ENCODE measurements at places on chromosomes 7 and 10.
A peak's percentile ranks its signal among the peaks of the same experiment; 100 is the strongest.

- DNase-seq: peak; percentile 48
Measured at GRCh38 chr7:134729895-134730294, 49.5 kb upstream of the CALD1 start.

DNA sequence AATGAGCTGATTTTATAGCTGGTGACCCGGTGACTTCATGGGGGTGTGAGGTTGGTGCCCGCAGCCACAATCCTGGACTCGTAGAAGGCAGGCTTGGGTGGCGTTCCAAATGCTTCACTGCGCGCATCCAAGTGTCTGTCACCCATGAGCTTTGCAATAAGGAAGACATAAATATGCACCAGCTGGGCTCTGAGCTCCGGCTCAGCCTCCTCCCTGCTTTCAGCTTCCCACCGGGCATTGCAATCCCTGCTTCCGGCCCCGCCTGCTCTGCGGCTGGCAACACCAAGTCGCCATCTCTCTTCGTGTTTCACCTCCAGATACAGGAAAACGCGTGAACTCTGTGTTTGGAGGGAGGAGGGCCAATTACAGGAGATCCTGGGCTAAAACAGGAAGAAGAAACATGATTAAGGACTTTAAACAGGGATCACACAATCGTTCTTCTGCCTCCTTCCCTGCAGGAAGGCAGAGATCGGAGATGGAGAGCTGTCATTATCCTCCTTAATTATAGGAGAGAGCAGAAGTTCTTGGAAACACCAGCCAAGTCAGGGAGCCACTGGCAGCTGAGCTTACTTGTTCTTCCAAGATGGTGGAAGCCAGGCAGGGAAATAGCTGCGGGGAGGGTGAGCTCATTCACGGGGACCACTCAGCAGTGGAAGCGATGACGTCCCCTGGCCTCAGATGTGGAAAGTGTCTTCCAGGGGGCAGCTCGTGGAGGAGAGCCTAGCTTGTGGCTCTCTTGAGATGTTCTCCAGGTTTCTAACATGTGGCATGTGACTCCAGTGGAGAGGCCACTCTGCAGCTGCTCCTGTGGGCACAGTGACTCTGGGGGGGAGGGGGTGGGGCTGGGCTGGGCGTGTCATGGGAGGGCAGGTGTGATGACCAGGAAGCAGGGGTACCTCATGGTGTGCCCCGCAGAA lies 134.9 kb downstream of the CAMK1D start:
- no peak for DNase-seq

DNA sequence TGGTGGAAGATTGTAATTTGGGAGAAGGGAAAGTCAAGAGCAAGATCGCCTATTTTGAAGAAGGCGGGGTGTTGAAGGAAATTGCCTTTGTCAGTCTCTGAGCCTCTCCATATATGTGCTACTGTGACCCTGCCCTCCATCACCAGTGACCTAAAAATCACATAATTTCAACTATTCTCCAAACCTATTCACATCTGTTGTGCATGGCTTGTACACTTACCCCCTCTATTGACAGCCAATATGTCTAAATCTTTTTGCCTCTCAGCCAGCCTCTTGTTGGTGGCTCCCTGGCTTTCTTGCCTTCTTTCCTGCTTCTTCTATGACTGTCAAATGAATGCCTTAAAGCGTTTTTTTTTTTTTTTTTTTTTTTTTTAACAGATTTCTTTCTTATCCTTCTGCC lies 295.6 kb downstream of the AUTS2 start:
- DNase-seq: no peak

GRCh38 chr10:132677473-132678227 lies 108.3 kb downstream of the NKX6-2 start:
- DNase-seq: peak; percentile 76

GRCh38 chr7:49425277-49425818 lies 348.1 kb upstream of the VWC2 start:
- no peak for DNase-seq

DNA sequence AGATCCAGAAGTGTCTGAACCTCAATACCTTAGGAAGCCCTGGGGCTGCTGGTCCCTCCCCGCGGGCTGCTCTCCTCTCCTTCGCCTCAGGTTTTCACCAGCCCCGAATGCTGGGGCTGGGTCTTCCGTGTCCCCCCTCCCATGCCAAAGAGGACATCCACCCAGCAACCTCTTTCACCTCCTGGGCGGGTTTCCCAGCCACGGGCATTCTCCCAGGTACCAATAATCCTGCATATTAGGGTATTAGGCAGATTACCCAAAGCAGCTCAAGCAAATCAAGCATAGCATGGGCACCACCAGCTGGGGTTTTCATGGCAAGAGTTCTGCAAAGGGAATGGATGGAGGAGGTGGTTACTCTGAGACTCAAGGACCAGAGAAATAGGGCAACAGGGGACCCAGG lies 224.4 kb downstream of the KCNMA1 start:
- DNase-seq: no peak

GRCh38 chr10:92813979-92814378 lies 34.3 kb upstream of the EXOC6 start:
- DNase-seq: no peak

GRCh38 chr7:157483971-157484410 lies 147.2 kb downstream of the DNAJB6 start:
- no peak for DNase-seq

GRCh38 chr7:39720586-39720985 lies 97.2 kb downstream of the RALA start:
- peak; percentile 44 for DNase-seq

GRCh38 chr7:113394856-113395255 lies 276.5 kb upstream of the SMIM30 start:
- DNase-seq: no peak

- no peak for DNase-seq
Measured at GRCh38 chr10:120005207-120006201, 113.0 kb downstream of the SEC23IP start.

- DNase-seq: no peak
Measured at GRCh38 chr7:22563032-22563501, 63.1 kb upstream of the STEAP1B start.

DNA sequence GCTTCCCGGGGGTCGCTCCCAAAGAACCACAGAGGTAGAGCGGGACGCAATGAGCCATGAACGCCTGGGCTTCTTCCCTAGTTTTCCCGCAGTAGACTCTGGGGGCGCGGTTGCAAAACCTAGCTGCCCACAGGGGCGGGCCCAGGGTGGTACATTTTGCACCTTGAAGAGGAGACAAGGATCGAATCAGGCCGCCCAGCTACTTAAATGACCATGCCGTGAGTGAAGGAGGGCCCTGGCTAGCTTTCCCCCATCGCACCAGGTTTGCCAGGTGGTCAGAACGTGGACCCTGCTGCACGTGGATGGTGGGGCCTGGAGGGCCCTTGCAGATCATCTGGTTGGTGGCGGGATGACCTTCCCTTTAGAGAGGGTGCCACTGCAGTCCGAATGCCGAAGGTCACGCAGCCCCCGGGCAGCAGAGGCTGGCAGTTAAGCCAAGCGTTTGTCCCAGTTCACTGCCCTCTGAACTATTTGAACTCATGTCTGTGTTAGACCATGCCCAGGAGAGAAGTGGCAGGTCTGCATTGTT lies 604 bp upstream of the SHTN1 start:
- peak; percentile 40 for DNase-seq

- DNase-seq: no peak
Measured at GRCh38 chr10:42809676-42810075, 27.1 kb downstream of the BMS1 start.

DNA sequence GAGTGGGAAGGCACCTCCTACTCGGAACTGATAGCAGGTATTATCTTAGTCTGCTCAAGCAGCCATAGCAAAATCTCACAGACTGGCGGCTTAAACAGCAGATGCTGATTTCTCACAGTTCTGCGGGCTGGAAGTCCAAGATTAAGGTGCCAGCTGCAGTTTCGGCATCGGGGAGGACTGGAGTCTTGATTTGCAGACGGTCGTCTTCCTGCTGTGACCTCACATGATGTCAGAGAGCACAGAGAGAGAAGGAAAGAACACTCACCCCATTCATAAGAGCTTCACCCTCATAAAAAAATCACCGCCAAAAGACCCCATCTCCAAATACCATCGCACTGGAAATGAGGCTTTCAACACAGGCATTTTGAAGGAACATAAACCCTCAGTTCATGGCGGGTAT lies 216.5 kb upstream of the PITRM1 start:
- DNase-seq: no peak

GRCh38 chr10:8365935-8366911 lies 311.7 kb downstream of the GATA3 start:
- DNase-seq: no peak

DNA sequence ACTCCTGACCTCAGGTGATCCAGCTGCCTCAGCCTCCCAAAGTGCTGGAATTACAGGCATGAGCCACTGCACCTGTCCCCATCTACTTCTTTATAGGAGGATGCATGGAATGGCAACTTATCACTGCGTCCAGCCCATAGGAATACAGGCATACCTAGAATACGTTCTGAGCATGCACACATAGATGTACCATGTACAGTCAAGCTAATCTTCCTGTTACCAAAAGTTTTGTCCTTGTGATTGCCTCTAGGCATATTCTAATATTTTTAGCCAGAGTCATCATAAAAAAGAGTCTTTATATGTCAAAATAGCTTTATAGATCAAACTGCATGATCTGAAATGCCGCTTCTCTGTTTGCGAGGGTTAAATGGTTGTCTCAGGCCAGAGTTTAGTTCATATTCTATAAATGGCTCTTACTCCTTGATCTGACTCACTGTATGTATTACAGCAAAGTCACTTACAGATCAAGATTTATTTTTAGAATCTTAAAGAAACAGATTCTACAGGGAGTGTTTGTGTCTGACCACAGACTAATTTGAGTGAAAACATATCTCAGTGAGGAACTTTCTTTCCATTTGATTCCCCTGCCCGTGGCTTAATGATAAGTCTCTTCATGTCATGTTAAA lies 210.9 kb downstream of the CREB5 start:
- no peak for DNase-seq

DNA sequence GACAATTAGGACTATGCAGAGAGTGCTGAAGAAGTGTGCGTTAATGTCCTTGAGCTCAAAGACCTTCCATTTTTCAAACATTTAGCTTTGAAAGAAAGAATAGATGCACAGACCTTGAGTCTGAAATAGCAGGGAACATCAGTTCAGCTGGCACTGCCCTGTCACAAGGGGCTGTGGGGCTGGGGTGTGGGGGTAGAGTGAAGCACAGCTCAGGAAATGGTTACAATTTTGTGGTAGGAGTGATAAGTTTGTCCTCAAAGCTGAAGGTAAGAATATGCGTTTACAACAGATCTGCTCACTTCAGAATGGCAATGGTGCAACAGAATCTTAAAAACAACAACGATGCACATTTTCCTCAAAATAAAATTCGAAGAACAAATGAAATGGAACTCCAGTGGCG lies 33.6 kb downstream of the SMKR1 start:
- no peak for DNase-seq

DNA sequence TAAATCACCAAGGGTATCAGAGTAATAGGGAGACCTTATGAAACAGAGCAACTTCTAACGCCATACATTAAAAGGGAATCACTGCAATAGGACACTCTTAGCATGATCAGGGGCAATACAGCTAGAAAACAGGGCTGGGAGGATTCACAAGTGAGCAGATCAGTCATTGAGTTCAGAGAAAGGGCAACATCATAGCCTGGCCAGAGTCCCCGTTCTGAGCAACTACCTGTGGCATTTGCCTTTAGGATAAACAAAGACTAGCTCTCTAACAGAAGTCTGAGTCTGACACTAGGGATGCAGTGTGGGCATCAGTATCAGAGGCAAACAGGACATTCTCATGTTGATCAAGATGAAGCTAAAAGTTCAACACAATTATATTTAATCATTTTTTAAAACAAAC lies 297.9 kb downstream of the DGKB start:
- DNase-seq: no peak

GRCh38 chr10:51832652-51833383 lies 133.4 kb upstream of the CSTF2T start:
- no peak for DNase-seq

DNA sequence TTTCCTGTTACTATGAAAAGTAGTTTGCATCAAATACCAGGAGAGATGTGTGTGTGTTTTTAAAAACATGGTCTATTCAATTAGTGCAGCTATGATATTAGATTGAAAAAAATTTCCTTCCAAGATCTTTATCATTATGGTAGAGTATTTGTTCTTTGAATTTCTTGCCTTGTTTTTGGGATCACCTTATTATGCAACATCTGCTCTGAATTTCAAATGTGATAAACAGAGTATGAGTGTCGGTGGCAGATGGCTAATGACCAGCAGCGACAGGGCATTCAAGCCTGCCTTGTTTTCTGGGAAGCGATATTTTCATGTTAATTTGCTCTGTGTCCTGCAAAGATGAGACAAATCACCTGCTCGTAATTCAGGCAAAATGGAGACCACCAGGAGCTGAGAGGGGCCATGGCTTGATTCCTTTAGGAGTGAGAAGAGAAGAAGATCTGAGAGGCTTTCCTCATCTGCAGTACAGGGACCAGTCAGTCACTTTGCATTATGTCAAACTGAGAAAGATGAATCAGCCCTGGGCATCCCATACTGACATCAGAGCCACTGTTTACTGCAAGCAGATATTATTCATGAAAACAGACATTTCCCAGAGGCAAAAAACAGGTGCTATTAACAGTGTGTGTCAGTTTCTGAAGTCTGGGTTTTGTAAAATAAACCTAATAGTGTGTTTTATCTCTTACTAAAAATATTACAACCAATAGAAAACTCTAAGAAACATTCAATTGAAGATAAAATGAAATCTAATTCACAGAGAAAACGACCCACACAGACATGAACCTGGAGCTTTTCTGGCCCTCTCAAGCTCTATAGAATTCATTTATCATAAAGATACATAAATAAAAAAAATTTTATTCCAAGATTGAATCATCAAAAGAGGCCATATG lies 67.6 kb downstream of the CDK6 start:
- DNase-seq: no peak

GRCh38 chr10:75008952-75009351 lies 102.5 kb upstream of the SAMD8 start:
- no peak for DNase-seq

DNA sequence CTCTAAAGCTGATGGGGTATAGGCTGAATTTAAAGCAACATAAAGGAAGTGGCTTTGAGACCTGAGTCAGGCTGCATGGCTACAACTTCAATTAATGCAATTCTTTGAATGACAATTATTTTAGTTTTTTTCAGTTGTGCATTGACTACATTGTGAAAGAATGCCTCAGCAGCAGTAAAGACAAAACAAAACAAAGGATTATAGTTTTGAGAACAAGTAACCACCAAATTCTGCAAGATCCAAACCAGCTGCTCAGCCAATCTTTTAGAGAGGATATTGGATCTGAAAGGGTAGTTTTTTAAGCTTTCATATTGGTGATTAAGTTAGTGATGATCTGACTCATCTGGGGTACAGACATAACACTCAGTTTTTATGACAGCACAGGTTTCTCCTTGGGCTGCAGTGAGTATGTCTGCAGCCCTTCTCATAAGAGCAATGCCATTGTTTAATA lies 40.6 kb upstream of the ABCA13 start:
- no peak for DNase-seq

DNA sequence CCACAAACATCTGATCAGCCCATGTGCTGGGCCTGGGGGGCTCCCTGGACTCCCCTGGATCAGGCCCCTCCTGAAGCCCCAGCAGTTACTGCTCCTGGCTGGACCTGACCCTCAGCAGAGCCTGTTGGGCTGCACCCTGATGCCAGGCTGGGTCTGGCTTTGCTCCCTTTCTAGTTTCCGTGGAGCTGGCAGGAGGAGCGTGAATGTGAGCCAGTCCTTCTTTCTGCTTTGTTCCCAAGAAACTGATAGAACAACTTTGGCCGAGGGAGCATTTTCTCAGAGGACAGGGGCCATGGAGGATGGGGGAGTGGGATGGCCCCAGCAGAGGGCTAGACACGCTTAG lies 128.2 kb downstream of the NEURL1 start:
- no peak for DNase-seq

- DNase-seq: no peak
Measured at GRCh38 chr10:82850191-82850590, 975.2 kb downstream of the NRG3 start.

- no peak for DNase-seq
Measured at GRCh38 chr10:13492493-13493180, 36.2 kb downstream of the BEND7 start.
